ENCODE measurements at places on chromosomes 7 and 10.

DNA sequence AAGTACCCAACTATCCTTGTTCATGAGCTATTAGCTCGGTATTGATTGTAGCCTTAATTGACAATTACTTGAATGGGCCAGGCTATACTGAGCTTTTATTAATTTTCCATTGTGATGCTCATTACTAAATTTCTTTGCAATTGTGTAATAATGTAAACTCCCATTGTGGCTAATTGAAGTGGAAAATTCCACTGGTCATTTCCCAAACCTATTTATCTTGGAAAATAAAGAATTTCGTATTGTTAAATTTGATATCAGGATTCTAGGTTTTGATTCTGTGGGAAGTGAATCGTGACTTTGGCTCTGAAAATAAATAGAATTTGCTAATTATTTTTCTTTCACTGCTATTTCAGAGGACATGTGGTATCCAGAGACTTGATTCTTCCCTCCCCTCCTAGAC is 111.0 kb downstream of the RTKN2 start:
- DNase-seq, result no peak

DNA sequence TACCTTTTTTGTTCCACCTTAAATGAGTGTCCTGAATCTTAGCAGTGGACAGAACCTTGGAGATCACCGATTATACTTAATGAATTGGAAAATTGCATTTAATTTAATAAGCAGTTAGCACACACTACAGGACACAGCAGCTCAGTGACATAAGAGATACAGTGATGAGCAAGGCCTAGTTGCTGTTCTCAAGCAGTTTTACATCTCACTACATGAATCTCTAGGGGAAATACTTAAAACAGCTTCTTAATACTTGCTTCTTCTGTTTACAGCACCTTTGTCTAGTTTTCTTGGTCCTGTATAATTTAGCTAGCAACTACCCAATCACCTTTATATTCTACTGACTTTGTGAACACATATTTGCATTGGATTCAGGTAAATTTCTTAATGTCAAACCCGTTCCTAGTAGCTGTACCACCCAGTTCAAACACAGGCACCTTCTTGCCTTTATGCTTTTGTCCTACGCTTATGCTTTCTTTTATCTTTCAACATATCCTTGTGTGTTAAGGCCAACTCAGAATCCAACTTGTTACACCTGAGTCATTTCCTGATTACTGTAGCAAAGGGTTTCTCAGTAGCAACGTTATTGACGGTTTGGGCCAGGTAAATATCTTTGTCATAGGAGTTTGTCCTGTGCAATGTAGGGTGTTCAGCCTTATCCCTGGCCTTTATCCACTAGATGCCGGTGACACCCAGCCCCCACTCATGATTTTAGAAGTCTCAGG is 1.8 kb downstream of the STAM start:
- no peak for DNase-seq

DNA sequence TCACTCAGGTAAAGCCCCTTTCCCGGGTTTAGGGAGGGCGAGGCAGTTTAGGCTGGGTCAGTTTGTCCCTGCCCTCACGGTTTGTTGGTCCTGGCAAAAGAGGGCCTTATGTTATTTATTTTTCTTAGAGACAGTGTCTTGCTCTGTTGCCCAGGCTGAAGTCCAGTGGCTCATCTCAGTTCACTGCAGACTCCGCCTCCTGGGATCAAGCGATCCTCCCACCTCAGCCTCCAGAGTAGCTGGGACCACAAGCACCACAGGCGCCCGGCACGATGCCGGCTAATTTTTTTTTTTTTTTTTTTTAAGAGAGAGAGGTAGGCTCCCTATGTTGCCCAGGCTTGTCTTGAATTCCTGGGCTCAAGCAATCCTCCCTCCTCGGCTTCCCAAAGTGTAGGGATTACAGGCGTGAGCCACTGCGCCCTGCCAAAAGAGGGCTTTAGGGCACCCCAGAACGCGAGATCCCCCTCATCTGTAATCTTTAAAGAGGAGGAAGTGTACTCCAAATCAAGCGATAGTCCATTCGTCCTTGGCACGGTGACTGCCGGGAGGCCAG is 626 bp upstream of the BMS1 start:
- no peak for DNase-seq

DNA sequence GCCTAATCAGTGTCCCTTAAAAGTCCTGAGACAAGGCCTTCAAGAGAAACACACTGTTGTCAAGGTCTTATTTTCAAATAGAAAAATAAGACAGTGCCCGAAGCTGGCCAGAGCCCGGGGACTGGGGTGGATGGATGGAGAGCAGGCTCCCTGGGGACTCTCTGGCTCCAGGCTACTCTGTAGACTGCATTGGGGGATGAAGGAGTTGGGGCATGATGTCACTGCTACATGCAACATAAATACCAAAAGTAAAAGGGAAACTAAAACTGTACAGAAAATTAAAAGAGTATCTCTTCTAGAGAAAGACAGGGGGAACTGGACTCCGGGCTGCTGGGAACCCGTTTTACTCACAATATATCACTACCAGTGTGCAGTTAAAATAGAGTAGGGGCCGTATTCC is 629.8 kb downstream of the KCNMA1 start:
- DNase-seq, result no peak

DNA sequence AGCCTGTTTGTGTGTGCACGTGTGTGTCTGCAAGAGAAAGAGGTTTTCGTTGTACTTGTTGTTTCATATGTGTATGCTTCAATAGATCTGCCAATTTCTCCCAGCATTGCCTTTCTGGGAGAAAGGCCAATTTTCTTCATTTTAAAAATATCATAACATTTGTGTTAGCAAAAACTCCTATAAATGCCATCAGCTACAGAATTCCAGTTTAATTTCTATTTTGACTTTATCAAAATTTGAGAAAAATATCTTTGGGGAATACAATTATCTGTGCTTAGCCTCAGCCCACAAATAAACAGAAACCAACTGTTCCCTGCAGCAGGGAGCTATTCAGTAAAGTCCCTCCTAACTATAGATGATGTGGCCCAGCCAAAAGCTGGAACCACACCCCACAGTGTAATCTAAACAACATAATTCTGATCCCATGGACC is 68.3 kb upstream of the MGMT start:
- DNase-seq, result no peak

GRCh38 chr7:114439581-114439980 is 25.0 kb downstream of the FOXP2 start:
- DNase-seq, result no peak

GRCh38 chr10:86440874-86441843 is 74.6 kb upstream of the GRID1 start:
- no peak for DNase-seq

GRCh38 chr10:7084280-7085005 is 326.4 kb downstream of the SFMBT2 start:
- DNase-seq, result no peak

DNA sequence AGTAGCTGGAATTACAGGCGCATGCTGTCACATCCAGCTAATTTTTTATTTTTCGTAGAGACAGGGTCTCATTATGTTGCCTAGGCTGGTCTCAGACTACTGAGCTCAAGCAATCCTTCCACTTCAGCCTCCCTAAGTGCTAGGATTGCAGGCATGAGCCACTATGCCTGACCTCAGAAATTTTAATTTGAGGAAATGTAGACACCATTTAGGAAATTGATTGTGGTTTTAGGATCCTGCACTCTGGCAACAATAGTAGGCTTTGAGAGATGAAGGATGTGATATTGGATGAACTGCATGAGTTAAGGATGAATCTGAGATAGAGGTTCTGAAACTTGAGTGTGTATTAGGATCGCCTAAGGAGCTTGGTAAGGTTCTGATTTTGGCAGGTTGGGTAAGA is 66.5 kb downstream of the PPP1R9A start:
- DNase-seq, result no peak

GRCh38 chr7:29599026-29599425 is 35.4 kb downstream of the PRR15 start:
- DNase-seq, result no peak

GRCh38 chr10:10798102-10798863 is 219.4 kb upstream of the CELF2 start:
- no peak for DNase-seq

DNA sequence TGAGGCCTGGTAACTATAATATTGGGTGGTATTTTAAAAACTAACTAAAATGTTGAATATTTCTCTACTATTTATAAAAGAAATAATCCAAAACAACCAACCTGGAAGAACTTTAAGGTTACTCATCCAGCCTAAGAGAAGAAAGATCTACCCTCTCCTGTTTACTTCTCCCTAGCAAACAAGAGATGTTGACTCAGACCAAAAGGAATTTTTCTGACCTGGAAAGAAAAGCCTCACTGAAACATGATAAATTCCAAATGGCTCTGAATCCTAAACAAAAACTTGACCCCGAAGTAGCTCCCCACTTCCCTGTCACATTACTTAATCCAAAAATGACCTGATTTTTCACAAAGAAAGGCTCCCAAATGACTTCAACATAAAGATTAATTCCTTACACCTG is 101.2 kb downstream of the PARD3 start:
- DNase-seq, result no peak

DNA sequence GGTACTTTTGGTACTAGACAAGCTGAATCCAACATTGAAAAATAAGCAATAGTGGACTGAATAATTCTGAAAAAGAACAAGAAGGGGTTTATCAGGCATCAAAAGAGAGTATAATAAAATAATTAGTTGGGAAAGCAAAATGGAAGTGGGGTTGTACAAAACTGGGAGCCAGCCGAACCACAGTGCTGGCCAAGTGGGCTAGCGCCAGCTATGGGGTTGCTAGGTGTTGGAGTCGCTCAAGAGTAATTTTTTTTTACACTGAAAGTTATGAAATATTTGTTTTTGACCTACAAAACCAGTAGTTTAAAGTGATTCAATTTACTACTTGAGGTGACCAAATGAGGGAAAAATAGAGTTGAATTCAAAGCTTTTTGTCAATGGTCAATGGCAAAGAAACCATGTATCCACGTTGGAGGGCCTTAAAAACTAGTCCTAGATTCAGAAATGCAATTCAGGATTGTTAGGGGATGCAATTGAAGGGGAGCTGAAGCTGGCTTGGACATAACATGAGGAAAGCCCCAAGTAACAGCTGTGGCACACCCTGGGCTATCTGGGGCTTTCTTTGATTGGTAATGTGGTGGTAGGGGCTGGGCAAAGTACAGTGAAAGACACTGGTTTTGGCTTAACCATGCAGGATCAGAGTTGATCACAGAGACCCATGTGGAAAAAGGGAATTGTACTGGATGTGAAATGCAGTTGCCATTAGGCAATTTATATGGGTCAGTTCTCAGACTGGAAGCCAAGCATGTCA is 28.3 kb upstream of the MSMB start:
- no peak for DNase-seq

DNA sequence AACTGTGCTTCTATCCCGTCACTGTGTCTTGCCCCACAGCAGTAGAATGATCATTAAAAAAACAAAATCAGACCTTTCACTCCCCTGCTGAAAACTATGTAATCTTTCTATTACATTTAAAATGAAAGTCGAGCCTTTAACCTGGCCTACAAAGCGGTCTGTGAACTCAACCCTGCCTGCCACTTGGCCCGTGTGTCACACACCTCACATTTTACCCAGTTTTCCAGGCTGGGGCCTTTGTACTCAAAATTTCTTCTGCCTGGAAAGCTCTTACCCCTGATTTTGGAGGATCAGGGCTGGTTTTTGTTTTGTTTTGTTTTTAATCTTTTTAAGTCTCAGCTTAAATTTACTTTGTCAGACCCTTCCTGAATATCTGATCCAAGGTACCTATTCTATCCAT is 82.1 kb downstream of the UBE2H start:
- no peak for DNase-seq

DNA sequence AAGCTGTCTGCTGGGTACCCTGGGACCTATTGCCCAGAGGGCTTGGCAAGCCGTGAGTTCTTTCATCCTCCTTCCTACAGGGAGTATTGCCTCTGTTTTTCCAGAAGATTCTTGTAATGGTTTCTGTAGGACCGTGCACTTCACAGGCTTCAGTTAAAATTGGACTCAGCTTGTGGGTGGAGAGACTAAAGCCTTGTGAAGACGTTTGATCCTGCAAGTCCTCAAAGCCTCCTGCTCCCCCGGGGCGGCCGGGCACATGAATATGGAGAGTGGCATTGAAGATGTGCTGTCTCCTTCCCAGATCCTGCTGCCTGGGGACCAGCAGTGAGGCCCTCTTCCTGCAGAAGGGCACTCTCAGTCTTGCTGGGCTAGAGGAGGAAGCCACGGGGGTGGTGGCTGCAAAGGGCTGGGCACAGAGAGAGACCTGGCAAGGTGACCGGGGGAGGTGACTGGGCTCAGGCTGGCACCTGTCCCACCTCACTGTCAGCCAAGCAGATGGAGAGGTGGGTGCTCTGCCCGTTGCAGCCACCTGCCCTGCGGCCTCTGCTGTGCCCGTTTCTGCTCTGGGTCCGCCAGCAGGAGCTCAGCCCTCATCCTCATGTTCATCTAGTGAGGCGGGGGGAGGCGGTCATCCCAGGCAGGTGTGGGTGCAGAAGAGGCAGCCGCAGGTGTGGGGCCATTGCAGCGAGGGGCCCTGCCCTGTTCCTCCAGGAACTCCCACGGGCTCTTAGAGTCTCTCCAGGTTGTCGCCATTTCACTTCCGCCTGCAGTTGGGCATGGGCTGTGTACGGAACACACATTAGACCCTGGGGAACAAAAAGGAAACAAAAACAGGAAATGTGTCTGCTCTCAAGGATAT is 55.7 kb downstream of the TMEM209 start:
- peak; percentile 73 for DNase-seq

DNA sequence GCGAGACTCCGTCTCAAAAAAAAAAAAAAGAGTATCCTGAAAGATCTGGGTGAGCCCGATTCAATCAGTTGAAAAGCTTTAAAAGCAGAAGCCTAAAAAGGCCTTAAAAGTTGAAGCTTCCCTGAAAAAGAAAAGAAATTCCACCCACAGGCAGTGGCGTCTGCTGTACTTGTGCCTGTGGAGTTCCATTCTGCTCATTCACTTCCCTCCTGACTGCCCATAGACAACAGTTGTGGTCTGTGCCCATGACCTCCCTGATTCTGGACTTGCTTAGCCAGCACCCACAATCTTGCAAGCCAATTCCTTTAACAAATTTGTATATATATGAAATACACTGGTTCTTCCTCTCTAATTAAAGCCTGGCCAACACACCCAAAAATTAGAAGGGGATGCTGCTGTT is 141.7 kb downstream of the DLG5 start:
- DNase-seq, result no peak

- DNase-seq, result no peak
Observed at GRCh38 chr7:22129166-22129565, 183.5 kb upstream of the CDCA7L start.

DNA sequence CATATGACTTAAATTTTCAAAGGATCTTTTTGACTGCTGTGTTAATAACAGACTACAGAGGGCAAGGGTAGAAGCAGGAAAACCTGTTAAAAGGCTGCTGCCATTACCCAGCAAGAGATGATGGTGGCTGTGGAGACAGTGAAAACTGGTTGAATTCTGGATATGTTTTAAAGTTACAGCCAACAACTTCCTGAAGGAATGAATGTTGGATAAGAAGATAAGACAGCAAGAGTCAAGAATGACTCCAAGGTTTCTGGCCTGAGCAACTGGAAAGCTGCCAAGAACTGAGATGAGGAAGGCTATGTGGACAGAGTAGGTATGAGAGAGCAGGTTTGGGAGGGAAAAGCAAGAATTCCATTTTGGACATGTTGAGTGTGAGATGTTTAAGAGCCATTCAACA is 19.1 kb downstream of the CNOT4 start:
- DNase-seq, result no peak

- DNase-seq, result no peak
Observed at GRCh38 chr10:77072836-77073662, 564.6 kb downstream of the KCNMA1 start.

Data from NCI-H1105 (cell line).